ENCODE measurements at places on chromosomes 3 and 15. TPM values are rescaled to one million over a fixed set of nuclear protein-coding genes. Genes with fewer than 3 reads are reported as not detected.

PLSCR4 gene
- polyA plus RNA-seq, result not detected

SPINK8 gene
- polyA plus RNA-seq, result not detected

PRC1 gene
- polyA plus RNA-seq, result 3.3 TPM

ERICH6 gene
- 0.41 TPM for polyA plus RNA-seq
